ENCODE measurements at places on chromosomes 1 and 21.

DNA sequence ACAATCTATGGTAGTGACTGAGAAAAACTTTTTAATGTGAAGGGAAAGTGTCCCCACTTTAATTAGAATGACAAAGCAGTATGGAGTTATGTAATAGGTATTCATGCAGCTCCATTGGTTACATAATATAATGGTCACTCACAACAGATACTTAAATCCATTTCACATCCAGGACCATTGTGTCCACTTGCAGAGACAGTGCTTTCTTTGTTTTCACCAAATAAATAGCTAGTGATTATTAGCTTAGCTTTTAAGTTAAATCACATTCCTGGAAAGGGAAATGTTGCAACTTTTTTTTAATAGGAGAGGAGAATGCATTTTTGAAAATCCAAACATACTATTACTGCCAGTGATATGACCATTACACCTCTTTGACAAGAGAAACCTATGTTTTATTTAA lies 22.9 kb downstream of the RGL1 start:
- H3K36me3 ChIP-seq: no peaks in the 10 kb centered on the region
- no peaks in the 10 kb centered on the region for H3K4me1 ChIP-seq
- DNase-seq: no peak
- no peaks in the 10 kb centered on the region for H3K27me3 ChIP-seq

- DNase-seq: no peak
- no peak overlapping the region for H3K27ac ChIP-seq
- H3K27me3 ChIP-seq: no peaks in the 10 kb centered on the region
- no peaks in the 10 kb centered on the region for H3K4me1 ChIP-seq
- no peaks in the 10 kb centered on the region for H3K36me3 ChIP-seq
- H3K4me3 ChIP-seq: no peak overlapping the region
Observed at GRCh38 chr21:35034203-35034926, 14.7 kb downstream of the RUNX1 start.

DNA sequence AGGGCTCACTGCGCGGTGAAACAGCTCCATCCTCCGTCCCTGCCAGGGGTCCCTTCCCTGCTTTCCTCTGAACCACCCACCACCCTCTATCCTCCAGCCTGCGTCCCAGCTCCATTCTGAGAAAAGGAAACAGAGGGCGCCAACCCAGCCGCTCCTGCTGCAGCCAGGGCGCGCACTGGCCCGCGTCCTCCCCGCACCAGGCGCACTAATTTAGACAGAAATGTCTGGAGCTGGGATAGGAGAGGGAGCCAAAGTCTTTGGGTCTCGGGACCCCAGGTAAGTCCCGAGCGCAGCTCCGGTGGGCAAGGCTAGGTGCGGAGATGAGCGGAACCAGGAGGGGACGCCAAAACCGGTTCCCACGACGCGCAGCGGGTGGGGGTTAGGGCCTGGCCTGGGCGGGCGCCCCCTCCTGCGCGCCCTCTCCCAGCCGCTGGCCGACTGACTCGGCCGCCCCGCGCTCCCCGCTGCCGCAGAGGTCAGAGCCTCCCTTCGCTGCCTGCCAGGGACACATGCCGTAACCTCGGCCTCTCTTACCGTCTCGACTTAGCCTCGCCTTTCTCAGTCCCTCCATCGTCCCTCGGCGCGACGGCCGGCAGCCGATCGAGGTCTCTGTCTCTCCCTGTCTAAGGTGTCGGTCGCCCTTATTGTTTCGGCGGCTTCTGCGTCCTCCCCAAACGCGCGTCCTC lies 2.0 kb downstream of the CAMK2N1 start:
- H3K36me3 ChIP-seq: peaks cover 2% of the 10 kb centered on the region
- peaks cover 44% of the 10 kb centered on the region for H3K4me1 ChIP-seq
- H3K27ac ChIP-seq: no peak overlapping the region
- peaks cover 77% of the 10 kb centered on the region for H3K27me3 ChIP-seq
- peak; percentile 58 for DNase-seq

DNA sequence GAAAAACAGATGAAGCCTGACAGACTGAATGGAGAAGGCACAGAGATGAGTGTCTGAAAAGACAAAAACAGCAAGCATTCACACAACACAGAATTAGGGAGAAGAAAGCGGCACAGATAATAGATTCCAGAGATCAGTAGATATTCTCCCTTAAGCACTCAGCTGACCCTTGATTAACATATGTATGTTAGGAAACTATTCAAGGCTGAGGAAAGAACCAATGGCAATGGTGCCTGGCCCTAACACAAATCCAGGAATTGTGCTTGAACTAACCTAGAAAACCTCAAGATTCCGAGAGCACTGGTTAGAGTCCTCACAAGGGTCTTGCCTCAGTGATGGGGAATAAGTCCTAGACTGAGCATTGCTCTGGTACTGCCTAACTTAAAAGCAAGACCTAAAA lies 30.9 kb downstream of the KCNT2 start:
- 0 out of 2 replicates have a peak, but pooled peaks cover 1% of the 10 kb centered on the region for H3K36me3 ChIP-seq
- H3K4me1 ChIP-seq: peaks cover 39% of the 10 kb centered on the region
- DNase-seq: no peak
- H3K27me3 ChIP-seq: no peaks in the 10 kb centered on the region
- peak overlapping the region; percentile 36 for H3K27ac ChIP-seq

Data from WTC11 (cell line).